ENCODE measurements at places on chromosomes 2 and 18.

DNA sequence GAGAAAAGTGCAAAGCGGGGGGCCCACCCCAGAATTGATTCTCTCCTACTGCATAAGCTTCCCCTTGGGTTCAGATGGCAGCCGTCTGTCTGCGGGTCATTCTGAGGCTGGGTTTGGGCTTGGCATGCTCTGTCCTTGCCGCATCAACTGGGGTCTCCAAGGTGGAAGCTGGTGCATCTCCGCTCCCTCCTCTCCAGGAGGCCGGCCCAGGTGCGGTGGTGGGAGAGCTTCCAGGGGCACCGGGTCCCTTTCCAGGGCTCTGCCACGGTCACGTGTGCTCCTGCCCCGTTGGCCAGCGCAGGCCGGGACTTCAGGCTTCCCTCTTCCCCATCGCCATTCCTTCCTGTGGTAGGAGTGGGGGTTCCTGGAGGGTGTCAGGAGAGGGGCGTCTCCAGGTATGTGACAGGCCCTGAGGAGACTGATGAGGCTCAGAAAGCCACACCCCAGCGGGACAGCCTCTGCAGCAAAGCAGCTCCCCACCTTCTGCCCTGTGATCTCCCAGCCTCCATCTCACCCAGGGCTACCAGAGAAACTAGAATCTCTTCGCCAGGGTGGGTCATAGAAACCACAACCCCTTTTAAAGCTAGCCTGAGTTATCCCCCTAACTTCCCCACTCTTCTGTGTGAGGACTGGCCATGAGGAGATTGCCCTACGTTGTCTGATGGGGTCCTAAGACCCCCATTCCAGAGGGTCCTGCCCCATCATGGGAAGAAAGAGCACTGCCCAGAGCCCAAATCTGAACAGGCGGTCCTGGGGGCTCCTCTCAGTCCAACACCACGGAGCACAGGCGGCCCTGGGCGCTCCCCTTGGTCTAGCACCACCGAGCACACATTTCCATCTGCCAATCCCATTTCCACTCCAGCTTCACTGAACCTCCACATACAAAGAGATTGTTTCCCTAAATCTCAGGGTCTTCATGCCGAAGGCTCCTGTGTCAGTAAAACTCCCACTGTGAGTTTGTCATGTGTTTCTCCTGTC is 76.6 kb downstream of the SLC66A2 start:
- no peak for DNase-seq

- no peak for DNase-seq
Observed at GRCh38 chr2:105490956-105491355, 92.1 kb upstream of the FHL2 start.

- no peak for DNase-seq
Observed at GRCh38 chr2:181163139-181163538, 182.7 kb downstream of the UBE2E3 start.

DNA sequence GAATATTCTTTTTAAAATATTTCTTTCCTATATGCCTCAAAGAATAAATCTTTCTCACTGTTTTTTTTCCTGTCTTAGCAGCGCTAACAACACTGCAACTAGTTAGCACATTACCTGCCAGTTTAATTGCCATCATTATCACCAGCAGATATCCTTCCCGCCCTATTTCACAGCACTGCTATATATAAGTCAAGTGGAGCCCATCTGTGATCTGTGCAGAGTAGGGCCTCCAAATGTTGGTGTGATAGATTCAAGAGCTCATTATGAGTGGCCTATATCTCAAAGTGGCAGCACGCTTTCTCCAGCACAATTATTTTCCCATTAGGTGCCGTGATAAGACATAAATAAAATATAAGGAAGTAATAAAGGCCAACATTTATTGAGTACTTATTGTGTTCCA is 19.8 kb upstream of the RGPD4 start:
- DNase-seq = no peak

- DNase-seq = no peak
Observed at GRCh38 chr2:206079699-206080465, 6.1 kb downstream of the INO80D start.

DNA sequence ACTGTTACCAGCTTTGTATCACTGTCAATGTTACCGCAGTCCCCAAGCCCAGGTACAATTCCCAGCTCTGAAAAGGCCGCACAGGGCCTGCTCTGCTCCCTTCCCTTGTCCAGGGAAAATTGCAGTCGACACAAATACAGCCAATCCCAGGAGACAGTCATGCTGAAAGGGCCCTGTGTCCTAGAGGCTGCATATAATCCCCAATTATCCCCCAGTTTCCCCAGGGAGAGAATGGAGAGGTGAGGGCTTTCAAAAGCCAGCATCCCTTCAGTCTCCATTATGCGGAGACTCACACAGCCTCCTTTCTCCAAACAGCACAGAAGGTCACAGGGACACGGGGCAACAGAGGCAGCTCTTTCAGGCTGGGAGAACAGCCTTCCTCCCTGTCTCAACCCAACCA is 17.1 kb upstream of the CTIF start:
- DNase-seq = no peak

- no peak for DNase-seq
Observed at GRCh38 chr2:10028988-10029874, 14.1 kb upstream of the KLF11 start.

GRCh38 chr2:195521589-195521988 is 135.4 kb upstream of the SLC39A10 start:
- no peak for DNase-seq

DNA sequence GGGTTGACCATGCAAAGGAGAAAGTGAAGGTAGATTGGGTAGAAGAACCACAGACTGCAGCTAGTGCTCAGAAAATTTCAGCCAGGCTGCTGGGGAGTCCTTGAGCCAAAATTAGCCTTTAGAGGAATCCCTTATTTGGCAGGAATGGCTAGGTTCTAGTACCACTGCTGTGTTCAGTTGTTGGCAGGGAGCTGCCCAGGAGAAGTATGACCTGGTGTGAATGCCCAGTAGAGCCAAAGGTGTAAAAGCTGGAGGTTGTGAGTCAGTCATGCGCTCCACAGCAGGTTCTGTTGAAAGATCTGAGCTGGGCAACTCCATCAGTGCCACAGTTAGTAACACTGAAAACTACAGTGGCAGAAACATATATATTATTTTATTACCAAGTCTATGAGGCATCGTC is 36.4 kb upstream of the TBR1 start:
- DNase-seq = no peak

GRCh38 chr18:37501136-37501535 is 64.5 kb downstream of the CELF4 start:
- no peak for DNase-seq

DNA sequence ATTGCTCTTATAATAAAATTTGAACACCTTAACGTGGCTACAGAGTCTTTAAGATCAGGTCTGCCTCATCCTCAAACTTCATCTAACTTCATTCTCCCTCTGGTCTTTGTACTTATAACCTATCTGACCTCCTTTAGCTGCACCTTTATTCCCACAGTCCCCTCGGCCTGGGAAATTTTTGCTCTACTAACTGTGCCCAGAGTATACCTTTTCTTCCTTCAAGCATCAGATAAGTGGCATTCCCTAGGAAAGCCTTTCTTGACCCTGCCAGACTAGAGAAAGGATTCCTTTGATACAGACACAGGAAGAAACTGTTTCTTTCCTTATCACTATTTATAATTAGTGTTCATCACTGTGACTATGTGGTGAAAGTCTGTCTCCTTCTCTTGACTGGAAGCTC is 79.2 kb upstream of the RPRM start:
- DNase-seq = no peak

- DNase-seq = no peak
Observed at GRCh38 chr18:57497372-57498294, 62.5 kb downstream of the ONECUT2 start.

GRCh38 chr2:238228700-238229099 is 11.1 kb downstream of the HES6 start:
- no peak for DNase-seq

- no peak for DNase-seq
Observed at GRCh38 chr18:49459404-49460171, 857 bp downstream of the DYM start.

DNA sequence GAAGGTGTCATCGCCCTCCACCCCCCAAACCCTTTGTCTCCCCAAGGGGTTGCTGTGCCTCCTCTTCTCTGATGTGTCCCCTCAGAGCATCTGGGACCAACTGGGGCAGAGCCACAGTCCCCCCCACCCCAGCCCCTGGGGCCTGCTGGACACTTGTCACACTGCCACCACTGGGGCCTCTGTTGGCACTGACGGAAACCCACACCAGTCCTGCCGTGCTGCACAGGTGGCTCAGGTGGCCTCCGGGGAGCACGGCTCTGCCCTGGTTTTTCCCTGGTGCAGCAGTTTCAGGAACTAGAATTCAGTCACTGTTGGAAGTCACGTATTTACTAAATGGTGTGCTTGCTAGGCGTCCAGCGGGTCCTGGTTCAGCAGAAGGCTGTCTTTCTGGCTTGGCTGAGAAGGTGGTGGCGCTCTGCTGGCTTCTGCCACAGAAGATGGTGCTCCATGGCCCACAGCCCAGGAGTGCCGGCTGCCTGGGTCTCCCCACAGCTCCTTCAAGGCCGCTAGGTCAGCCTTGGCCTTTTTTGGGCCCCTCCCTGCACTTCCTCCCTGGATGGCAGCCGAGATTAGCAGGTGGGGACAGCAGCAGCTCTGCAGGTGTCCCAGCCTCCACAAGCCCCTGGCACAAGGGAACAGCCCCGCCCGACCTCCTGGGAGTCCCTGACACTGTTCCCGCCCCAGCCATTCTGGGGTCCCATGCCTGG is 18.6 kb upstream of the KLHL30 start:
- no peak for DNase-seq

DNA sequence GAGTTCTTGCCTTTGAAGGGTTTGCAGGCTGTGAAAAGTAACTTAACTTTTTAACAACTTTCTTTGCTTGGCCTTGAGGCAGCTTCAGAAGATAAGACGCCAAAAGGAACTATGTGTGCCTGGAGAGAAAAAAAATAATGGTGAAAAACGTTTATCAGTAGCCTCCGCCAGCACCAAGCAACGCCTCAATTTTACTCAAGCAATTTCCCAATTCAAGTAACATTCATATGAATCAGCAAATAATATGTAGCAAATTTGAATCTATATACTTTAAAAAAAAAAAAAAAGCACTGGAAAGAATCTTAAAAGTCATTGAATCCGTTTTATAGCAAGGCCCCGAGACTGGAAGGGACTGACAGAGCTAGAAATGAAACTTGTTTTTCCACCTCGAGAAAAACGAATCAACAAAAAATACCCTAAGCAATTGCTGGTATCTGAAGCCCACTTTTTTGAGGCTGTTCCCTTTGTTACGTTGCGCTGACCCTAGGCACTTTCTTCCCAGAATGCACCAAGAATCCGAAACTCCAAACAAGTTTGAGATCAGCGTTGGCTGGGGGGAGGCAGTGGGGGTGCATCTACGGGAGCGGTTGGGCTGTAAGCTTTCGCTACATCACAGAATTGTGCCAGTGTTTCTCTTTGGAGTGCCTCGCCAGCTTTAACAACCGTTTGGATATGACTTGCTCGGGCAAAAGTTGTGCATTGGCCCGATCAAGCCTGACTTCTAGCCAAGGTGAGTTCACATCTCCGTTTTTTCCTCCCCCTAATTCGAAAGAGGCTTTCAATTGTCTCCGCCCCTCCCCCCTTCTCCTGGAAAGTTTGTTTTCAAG is 2.7 kb upstream of the TGIF1 start:
- no peak for DNase-seq

GRCh38 chr2:171149171-171149938 is 11.3 kb downstream of the TLK1 start:
- no peak for DNase-seq

DNA sequence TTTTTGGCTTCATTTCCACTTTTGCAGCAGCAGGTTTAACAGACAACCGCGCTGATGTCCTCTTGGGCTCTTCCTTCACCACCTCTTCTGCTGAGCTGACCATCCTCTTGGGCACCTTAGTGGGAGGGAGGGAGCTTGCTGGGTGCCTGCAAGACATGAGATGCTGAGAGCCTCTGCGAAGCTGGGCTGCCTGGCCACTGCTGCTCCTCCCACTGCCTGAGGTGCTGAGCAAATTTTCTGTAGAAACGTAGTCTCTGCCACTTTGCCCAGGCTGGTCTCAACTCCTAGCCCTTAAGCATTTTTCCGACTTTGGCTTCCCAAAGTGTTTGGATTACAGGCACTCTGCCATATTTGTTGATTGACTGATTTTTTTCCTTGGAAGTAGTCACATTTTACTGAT is 422.2 kb upstream of the MC4R start:
- no peak for DNase-seq

DNA sequence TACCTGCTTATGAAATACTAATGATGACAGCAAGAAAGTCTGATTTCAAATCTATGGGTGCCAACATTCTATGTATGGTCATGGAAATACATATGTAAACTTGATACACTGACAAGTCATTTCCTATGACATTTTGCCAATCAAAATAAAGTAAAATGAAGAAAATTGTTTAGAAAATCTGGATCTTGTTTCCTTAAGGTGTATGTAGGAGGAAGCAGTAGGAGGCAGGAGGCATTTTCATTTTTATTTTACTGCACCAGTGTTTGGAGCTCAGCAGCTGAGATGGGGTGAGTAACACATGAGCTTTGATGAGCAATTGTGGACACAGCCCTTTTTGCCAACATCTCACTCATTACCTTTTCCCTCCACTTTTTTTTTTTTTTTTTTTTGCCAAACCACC is 167.0 kb downstream of the AFF3 start:
- DNase-seq = no peak

DNA sequence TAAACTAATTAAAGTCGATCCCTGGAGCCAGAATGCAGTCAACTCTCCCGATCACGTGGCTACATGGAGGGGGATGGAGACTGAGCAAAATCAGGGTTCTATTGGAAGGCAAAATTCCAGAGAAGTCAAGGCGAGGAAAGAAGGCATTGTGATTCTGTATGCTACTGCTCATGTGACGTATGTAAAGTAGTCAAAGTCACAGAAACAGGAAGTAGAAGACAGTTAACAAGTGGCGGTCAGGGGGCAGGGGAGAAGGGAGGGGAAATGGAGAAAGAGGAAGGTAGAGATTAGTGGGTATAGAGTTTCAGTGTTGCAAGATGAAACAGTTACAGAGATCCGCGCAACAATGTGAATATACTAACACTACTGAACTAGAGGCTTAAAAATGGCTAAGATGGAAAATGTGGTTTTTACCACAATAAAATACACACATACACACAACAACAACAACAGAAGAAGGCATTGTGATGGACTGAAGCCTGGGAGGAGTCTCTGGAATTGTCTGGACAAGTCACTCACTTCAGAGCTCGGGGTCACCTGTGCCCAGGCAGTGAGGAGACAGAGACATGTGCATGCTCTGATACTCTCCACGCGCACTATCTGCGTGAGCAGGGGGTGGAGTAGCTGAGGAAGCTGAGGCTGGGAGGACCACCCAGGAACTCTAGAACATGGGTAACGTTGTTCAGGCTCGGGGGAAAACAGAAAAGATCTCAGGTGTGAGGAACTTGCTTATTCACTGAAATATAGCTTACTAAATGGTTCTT is 89.9 kb upstream of the CDCA7 start:
- no peak for DNase-seq

DNA sequence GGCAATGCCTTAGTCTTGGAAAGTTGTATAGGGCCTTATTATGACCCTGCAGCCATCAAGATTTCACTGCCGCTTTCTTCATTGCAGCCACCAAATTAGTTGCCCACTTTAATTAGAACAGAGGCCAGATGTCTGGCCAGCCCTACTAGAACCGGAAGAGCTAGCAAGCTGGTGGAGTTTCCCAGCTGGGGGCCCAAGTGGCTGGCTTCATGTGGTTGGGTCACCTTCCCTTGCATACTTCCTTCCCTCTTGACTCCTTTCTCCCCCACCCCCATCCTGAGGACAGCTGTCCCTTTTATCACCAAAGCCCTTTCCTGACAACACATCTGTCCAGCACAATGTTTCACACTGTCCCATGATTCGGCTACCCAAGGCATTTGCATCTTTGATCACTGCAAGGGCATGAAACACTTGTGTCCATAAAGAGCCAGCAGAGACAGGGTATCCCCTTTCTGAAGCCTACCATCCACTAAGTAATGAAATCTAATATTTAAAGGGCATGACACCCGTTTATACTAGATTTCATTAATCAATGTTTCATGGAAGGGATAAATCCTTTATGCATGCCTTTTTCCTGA is 187.2 kb downstream of the BCL11A start:
- no peak for DNase-seq

Measured in NCI-H2107 (cell line).